ENCODE measurements at places on chromosomes 13 and 19. TPM values are rescaled to one million over a fixed set of nuclear protein-coding genes. Genes with fewer than 3 reads are reported as not detected.
A peak's percentile ranks its signal among the peaks of the same experiment; 100 is the strongest.

- DNase-seq: no peak
Observed at GRCh38 chr19:31092274-31092673, 257.0 kb downstream of the TSHZ3 start.

GRCh38 chr13:24178847-24179485, 18.4 kb downstream of the SPATA13 start:
- no peak for DNase-seq

DNA sequence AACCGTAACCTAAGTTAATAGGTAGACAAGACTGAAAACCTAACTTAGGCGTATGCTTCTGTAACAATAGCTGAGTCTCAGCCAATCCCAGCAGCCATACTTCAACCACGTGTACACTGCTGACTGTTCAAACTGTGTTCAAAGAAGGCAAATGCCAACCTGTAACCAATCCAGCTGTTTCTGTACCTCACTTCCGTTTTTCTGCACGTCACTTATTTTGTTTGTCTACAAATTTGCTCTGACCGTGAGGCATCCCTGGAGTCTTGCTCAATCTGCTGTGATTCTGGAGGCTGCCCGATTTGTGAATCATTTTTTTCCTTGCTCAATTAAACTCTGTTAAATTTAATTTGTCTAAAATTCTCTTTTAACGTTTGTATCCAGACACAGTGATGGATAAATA, 59.2 kb downstream of the EDNRB start:
- no peak for DNase-seq

DNA sequence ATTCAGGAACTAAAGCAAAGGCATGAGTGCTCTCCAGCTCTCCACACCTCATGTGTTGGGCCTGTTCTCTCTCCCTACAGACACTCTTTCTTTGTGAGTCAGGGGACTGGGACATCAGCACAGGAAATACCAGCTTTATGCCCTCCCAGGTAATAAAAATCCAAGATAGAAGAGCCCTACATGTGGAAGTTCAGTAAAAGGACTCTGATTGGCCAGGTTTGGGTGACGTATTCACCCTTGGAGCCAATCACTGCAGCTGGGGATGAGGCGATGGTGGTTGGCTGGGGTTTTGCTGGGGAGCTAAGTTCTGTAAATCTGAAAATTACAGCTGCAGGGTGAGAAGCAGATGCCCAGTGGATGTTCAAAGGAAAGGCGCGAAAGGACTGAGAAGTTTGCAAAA, 32.5 kb downstream of the CCDC70 start:
- no peak for DNase-seq

- DNase-seq: no peak
Observed at GRCh38 chr13:92297971-92298942, 899.8 kb downstream of the GPC5 start.

DNA sequence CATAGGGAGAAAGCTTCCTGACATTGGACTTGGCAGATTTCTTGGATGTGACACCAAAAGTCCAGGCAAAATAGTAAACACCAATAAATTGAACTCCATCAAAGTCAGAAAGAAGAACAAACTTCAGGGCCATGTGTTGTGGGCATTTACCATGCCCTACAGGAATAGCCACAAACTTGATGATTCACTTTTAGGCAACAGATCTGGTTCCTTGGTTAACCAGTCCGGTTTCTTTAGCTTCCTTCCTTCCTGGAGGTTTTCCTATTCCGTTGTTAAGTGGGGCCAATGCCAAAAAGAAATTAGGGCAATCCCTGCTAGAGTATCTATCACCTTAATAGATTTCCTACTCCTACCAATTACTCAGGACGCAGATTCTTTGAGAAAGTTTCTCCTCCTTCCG, 25.2 kb downstream of the IGFL1 start:
- no peak for DNase-seq

DNA sequence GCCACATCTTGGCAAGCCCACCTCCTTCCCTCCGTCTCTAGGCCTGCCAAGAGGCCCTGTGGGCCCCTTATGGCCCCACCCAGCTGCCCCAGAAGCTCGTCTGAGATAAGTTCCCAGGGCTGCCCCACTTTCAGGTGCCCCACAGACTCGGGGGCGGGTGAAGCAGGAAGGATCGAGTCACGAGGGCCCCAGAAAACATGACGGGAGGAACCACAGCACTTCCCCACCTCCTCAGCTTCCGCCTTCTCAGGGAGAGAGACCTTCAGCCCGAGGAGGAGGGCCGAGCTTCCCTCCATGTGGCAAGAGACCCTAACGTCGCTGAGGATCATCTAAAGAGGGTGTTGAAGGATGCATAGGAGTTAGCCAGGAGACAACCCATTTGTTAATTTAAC, 4.5 kb upstream of the IL12RB1 start:
- peak; percentile 85 for DNase-seq

GRCh38 chr13:27960362-27961226, 8.5 kb downstream of the CDX2 start:
- peak; percentile 23 for DNase-seq

DNA sequence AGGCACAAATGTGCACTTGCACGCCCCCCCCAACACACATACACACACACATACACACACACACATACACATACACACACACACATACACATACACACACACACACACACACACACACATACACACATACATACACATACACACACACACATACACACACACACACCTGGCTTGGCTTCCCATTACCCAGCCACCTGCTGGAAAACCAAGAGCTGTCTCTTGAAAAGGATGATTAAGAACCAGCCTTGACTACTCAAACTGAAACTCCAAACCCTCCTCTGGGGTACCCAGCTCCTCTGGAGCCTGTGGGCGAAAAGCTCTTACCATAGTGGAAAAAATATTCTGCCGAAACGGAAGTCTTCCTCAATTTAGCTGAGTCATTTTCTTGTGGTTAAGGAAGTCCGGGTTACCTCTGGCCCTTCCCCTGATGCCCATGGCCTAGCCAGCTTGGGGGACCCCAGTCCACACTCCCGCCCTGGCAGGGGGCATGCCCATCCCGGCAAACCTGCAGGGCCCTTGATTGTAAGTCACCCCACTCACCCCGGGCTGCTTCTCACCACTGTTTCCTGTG, 21.9 kb downstream of the CEBPA start:
- DNase-seq: peak; percentile 32

- DNase-seq: no peak
Observed at GRCh38 chr13:109642358-109642757, 144.0 kb downstream of the IRS2 start.

GRCh38 chr13:27508802-27509201, 58.4 kb upstream of the MTIF3 start:
- no peak for DNase-seq

- no peak for DNase-seq
Observed at GRCh38 chr19:41919948-41920712, 8.1 kb downstream of the ERFL start.

DNA sequence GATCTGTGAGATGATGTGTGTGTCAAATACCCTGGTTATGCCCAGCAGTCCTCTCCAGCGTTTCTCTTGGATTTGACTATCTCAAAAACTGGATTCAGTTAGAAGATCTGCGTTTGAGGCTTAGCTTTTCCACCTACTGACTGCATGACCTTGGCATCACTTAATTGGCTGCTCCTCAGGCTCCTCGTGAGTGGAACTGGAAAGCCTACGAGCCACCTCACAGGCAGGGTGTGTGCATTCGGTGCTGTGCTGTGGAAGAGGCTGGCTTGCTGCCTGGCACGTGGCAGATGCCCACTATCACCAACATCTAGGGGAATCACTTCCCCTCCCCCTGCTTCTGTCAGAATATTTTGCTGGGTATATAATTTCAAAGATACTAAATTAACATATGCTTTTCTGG, 25.6 kb downstream of the FLT1 start:
- no peak for DNase-seq

GRCh38 chr13:57653229-57653989, 21.9 kb downstream of the PCDH17 start:
- DNase-seq: no peak

DNA sequence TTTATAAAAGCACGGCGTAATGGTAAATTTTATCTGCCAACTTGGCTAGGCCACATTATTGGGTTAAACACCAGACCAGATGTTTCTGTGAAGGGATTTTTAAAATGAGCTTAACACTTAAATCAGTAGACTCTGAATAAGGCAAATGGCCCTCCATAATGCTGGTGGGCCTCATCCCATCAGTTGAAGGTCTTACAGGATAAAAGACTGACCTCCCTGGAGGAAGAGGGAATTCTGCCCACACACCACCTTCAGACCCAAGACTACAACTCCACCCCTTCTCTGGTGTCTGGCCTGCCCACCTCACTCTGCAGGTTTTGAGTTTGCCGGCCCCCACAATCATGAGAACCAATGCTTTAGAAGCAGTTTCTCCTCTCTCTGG, 96.4 kb downstream of the COL4A1 start:
- no peak for DNase-seq

- no peak for DNase-seq
Observed at GRCh38 chr13:41842036-41842620, 118.8 kb downstream of the VWA8 start.

- DNase-seq: no peak
Observed at GRCh38 chr19:45136507-45137178, 24.1 kb downstream of the NKPD1 start.

DNA sequence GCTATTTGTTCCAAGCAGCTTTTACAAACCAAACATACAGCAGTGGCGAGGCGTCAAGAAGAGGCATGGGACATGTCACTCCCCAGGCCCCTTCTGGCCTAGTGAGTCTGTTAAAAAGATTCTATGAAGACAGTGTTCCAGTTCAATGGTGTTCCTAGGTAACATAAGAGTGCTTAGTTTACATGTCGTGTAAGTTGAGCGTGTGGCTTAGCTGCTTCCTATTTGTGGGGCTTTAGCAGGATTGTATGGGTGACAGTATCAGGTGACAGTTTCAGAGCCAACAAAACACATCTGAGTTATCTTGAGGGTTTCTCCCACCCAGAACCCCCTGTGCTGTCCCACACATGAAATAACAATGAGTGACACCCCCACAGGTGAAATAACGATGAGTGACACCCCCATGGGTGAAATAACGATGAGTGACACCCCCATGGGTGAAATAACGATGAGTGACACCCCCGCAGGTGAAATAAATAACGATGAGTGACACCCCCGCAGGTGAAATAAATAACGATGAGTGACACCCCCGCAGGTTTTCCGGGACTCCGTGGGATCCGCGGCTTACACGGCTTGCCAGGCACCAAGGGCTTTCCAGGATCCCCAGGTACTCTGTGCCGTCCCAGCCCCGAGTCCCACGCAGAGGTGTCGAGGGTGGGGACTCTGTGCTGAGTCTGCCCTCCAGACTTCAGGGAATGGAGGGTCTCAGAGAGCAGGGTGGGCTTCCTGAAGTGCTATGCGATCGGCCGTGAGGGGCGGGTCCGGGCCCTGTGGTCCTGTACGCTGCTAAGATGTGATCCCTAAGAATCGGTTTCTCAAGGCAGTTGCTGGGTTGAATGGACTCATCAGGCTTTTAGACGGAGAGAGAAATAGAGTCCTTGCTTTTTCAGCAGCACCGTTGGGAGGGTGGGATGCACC, 68.6 kb downstream of the RAB20 start:
- no peak for DNase-seq

DNA sequence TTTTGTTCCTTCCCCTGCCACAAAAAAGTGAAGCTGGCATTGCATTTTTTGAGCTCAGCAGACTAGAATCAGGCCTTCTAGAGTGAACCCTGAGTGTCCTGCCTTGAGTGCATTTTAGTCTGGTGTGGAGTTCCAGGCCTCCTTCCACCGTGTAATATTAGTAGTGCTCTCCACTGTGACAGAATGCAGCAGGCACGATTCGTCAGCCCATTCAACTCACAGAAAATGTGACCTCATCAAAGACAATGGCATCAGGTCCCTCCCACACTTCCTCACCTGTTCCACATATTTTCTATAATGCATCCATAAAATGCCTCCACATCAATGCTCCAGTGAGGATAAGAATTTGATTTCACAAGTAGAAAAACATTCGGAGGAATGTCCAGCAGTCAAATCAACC, 227.6 kb downstream of the FGF9 start:
- DNase-seq: no peak

DNA sequence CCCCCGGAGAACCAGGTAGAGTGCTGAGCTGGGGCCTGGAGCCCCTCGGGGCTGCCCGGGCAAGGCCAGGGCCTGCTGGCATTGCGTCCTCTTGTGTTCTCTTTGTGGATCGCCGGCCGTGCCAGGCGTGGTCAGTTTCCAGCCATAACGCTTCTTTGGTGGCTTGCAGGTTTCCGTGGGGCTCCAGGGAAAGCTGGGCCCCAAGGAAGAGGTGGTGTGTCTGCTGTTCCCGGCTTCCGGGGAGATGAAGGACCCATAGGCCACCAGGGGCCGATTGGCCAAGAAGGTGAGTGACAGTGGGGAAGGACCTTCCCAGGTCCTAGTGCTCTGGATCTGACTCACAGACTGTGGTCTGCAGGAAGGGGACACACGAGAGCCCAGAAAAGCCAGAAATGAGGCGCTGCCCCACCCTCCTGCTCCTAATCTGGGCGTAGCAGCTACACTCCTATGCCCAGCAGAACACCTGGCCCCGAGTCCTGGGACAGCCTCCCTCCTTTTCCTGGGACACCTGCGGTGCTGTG, 57.5 kb downstream of the RAB20 start:
- no peak for DNase-seq

DNA sequence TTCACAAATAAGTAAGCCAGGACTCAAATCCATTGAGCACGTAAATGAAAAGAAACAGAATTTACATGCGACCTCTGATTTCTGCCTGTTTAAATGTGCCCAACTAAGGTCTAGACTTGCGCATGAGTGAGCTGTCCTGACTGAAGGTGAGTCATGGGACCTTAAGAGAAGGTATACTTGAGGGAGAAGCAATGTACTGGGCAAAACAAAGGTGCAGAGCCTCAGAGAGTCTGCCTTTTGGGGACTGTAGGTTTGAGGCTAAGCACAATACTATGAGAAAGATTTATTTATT, 45.8 kb downstream of the UFM1 start:
- DNase-seq: no peak

DNA sequence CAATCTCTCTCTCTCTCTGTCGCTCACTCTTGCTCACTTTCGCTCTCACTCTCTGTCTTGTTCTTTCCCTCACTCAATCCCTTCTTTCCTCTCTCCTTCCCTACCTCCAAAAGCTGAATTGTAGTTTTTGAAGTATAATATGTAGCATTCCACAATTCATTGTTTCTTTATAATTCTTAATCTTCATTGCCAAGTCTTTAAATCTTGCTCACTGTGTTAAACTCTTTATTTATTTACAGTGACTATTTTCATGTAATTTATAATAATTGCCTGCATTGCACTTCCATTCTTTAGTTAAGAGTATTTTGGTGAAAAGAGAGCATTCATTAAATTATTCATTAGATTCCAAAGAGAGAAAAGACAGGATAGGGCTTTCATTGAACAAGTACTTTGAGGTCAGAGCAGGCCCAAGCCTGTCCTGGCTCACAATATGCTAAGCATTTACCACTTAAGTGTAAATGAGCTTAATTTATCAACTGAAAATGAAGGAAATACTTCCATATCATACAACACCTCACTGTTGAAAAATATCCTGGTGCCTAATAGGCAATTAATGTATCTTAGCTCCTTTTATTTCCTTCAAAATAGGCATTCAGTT, 257.4 kb upstream of the SLITRK1 start:
- no peak for DNase-seq

Gene IGFL2
- total RNA-seq: not detected

Gene ZNF570
- 7.3 TPM for total RNA-seq

Gene BLOC1S3
- 15.3 TPM for total RNA-seq

Gene B3GNT8
- 2.1 TPM for total RNA-seq

Gene KCNC3
- total RNA-seq: 4.1 TPM

Gene AMH
- total RNA-seq: 9.2 TPM

Gene FXYD1
- total RNA-seq: 1.8 TPM

Gene ZNF17
- total RNA-seq: 15.7 TPM

Gene C2CD4C
- not detected for total RNA-seq

Gene TYK2
- total RNA-seq: 263 TPM

Gene GNG14
- total RNA-seq: not detected

Gene LTBP4
- total RNA-seq: 71.3 TPM

Measured in activated CD4-positive, alpha-beta T cell treated with anti-CD3 and anti-CD28 coated beads, Interleukin-2, amount 10 ng/mL, durations not matched to agents 7 days and 5 days (primary cell).